ENCODE measurements at places on chromosomes 6 and 20. TPM values are rescaled to one million over a fixed set of nuclear protein-coding genes. Genes with fewer than 3 reads are reported as not detected.

DNA sequence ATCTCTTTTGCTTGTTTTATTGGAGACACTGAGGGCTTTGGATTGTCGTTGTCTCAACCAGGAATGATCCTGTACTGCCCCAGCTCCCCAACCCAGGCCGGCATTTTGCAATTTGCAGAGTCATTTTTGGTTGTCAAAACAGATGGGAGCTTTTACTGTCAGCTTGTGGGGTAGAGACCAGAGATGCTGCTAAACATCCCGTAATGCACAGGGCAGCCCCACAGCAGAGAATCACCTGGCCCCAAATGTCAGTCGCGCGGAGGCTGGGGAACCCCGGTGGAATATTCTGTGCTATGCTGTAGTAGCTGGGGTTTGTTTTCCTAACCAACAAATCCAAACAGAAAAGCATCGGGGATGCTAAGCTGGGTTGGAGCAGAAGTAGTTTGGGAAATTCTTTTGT lies 99.7 kb downstream of the TSHZ2 start:
- DNase-seq = no peak

SLC12A5 gene
- polyA plus RNA-seq = 12.9 TPM

DNA sequence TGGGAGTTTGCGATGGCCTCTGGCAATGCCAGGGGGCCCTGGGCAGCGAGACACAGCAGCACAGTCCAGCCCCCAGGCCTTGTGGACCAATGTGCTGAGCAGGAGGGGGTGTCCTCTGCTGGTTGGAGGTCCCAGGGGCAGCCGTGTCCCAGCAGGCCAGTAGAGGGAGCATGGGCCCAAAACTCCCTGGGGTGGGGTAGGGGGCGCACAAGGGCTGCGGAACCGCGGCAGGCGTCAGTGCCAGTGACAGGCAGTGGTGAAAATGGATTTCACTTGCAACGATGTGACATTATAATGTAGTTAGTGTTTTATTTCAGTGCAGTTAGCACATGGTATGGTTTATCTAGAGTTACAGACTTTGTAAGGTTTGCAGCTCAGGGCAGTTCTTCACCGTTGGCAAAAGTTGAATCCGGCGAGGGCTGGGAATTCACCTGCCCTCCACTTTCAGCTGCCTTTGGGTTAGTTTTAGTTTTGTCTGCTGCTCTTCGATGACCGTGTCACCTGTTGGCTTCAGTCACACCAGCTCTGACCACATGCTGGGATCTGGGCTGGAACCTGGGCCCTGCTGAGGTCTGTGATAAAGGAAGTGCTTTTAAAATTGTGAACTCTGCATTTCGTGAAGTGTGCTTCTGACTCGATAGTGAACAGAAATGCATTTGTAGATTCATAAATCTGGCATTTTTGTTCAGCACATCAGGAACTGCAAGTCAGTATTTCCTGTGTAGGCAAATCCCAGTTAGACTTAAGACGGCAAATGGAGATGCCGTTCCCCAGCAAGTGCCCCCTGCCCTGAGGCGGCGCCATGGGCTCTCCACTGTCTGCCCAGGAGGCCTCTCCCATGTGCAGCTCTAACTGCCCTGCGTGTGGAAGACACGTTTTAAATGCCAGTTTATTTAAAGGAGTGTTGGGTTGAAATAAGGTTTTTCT lies 46.8 kb downstream of the PYGB start:
- DNase-seq = no peak

DNA sequence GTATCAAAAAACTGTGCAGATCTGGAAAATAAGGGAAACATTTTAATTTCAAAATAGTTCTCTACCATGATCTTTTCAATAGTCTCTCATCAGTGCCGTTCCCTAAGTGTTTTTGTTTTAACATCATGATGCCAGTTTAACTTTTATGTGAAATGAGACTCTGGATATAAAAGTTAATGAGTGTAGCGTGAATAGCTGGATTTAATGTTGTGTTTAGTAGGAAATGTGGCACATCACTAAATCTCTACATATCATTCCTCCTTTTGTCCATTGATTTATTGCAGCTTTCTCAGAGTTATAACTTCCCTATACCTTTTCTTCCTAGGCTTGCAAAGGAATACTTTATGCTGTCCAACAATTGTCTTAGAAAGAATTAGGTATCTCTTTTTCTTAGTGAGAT lies 81.4 kb upstream of the SCGN start:
- no peak for DNase-seq

CTCFL gene
- not detected for polyA plus RNA-seq

DNA sequence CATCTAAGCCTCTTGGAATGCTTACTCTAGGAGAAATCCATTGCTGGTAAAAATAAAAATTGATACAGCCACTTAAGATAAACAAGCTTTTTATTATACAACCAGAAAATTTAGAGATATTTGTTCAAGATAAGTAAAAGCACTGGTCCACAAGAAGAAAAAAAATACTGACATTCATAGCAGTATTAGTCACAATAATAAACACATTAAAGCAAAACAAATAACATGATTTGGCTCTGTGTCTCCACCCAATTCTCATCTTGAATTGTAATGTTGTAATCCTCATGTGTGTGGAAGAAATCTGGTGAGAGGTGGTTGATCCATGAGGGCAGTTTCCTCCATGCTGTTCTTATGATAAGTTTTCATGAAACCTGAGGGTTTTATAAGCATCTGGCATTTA lies 1093.5 kb upstream of the ADGRB3 start:
- DNase-seq = no peak

DNA sequence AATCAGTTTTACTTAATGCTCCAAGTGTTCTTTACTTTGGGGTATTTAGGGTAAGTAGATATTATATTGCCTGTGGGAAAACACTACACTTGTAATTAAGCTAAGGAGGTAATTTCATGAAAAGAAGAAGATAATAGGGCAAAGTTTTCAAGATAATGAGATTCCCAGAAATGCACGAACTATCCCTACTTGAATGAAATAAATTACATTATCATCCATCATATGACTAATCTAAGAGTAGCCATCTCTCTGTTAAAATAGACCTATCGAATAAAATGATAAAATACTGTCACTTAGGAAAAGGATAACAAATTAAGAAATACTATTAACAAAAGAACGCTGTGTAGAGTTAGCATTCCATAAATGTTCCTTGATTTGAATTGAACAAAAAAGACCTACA lies 135.1 kb upstream of the HDAC2 start:
- no peak for DNase-seq

DNA sequence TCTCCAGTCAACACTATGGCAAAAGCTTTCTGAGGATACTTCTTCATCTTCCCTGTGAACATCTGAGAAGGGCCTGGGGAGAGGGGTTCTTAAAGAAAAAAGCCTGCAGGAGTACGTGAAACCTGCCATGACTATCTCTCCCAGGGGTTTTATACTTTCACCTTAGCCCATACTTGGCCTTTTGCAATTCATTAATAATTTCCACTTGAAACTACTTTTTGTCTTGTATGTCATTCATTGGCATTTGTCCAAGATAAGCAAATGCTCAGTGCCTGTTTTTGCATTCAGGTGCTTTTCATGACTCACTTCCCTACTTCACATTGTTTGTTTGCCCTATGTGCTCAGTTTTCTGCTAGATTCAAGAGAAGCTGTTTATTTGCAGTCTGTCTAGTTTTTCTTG lies 580.3 kb upstream of the GJE1 start:
- no peak for DNase-seq

DNA sequence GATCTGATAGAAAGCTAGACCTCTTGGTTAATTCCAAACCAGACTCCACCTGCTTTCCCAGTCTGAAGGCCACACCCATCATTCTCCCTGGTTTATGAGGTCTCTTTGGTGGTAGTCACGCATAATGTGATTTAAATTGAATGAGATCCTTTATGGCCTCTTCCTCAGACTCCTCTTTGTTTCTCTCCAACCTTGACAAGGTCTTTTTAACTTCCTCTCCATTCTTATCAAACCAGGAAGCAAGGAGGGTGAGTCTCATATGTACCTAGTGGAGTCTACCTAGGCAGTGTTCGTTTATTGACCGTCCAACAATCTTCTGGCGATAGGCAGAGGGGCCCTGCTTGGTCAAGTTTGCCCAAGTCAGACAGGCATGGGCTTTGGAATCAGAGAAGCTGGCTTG lies 184.2 kb upstream of the LAMP5 start:
- DNase-seq = no peak

GRCh38 chr6:116218172-116218633 lies 35.7 kb downstream of the TSPYL4 start:
- no peak for DNase-seq

CDH26 gene
- 1.1 TPM for polyA plus RNA-seq

DNA sequence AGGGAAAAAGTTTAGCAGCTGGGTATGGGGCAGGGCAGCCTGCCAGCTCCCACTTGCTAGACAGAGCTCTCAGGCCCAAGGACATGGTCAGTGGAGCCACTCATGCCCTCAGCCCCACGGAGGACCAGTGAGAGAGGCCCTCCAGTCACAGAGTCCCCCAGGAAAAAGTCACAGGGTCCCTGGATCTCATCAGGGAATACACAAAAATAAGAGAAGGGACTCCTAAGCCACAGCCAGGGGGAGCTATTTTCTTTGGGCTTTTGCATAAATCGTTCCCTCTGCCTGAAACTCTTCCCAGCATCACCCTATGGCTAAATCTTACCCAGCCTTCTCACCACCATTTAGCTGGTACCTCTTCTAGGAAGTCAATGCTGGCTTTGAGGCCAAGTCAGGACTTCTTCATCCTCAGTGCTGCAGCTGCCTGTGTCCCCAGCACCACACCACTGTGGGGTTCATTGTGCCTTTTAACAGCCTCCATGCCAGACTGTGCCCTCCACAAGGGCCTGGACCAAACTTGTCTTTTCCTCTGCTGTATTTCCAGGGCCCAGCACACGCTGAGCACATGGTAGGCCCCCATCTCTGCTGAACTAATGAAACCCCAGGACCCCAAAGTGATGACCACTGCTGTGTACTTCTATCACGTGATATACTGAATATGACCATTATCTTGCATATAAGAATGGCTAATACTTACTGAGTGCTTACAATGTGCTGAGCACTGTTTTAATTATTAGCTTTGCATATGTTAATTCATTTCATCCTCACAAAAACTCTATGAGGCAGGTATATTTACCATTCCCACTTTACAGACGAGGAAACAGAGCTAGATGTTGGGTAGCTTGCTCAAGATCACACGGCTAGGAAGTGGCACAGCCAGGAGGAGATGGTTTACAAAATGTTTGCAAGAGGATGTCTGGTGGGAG lies 2.0 kb downstream of the ZNF335 start:
- no peak for DNase-seq

DNA sequence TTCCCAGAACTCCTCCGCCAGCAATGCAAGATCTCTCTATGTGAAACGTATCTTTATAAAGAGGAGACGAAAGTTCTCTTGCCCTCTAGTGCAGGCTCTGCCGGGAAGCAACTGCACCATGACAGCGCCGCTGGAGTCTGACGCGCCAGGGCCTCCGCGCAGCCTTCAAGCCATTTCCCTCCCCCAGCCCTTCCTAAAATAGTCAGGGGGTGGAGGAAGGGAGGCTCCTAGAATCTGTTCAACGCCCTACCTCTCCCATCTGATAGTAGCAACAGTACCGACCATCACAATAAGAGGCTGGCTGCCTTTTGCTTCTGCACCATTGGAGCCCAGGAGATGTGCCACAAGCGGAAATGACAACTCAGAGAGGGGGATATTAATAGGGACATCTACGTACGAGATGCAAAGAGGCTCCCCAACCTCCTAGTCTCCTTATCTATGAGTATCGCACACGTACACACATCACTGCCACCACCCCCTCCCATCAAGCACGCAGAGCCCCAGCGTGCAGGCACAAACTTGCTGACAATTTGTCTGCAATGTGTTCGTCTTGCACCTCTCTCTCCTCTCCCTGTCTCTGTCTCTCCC lies 1.0 kb downstream of the SYNE1 start:
- no peak for DNase-seq

DNA sequence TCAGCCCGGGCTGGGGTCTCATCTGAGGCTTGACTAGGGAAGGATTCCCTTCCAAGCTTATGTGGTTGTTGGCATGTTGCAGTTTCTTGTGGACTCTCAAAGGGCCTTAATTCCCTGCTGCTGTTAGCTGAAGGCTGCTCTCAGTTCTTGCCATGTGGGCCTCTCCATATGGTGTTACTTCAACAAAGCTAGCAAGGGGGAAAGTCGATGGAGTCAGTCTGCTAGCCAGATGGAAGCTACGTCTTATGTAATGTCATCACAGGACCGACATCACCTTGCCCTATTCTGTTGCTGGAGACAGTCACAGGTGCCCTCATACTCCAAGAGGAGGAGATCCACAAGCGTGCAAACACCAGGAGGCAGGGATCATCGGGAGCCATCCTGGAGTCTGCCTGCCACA lies 43.3 kb upstream of the ARMC2 start:
- DNase-seq = no peak

TSPO2 gene
- 0.12 TPM for polyA plus RNA-seq

GRCh38 chr6:31901415-31901952 lies 402 bp downstream of the ZBTB12 start:
- DNase-seq = peak; percentile 83

DNA sequence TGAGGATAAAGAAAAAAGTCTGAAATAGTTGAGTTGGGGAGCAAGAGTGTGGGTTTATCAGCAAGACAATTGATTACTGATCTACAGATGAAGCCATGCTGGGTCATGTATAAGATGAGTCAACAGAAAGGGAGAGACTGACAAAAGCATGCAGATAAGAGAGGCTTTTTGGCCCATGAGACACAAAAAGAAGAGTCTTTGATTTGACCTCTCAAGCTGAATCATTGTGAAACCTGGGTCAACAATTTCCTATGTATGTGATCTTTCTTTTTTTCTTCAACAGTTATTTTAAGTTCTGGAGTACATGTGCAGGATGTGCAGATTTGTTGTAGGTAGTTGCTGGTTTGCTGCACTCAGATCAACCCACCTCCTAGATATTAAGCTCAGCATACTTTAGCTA lies 15.9 kb downstream of the RIMS1 start:
- no peak for DNase-seq

- DNase-seq = peak; percentile 63
Observed at GRCh38 chr6:11263291-11263775, 30.9 kb upstream of the NEDD9 start.

DNA sequence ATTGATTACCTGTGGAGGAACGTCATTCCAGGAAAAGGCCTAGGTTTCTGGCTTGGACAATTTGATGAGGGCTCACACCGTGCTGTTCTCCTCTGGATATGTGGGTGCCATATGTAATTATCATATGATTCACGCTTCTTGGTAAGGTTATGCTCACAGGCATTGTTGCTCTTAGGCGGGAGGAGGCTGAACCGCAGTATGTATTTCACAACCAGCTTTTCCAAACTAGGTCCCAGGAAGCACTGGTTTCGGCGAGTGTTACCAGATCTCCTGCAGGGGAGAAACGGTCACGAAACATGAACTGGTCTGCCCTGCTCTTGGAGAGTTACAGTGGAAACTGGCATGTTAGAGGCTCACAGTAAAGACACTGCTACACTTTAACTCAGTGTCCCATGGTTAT lies 793 bp upstream of the FAM50B start:
- no peak for DNase-seq

RIMS4 gene
- 0.07 TPM for polyA plus RNA-seq

Measured in pancreas (tissue), 10 donors.